ENCODE measurements at places on chromosomes 6 and 20.

DNA sequence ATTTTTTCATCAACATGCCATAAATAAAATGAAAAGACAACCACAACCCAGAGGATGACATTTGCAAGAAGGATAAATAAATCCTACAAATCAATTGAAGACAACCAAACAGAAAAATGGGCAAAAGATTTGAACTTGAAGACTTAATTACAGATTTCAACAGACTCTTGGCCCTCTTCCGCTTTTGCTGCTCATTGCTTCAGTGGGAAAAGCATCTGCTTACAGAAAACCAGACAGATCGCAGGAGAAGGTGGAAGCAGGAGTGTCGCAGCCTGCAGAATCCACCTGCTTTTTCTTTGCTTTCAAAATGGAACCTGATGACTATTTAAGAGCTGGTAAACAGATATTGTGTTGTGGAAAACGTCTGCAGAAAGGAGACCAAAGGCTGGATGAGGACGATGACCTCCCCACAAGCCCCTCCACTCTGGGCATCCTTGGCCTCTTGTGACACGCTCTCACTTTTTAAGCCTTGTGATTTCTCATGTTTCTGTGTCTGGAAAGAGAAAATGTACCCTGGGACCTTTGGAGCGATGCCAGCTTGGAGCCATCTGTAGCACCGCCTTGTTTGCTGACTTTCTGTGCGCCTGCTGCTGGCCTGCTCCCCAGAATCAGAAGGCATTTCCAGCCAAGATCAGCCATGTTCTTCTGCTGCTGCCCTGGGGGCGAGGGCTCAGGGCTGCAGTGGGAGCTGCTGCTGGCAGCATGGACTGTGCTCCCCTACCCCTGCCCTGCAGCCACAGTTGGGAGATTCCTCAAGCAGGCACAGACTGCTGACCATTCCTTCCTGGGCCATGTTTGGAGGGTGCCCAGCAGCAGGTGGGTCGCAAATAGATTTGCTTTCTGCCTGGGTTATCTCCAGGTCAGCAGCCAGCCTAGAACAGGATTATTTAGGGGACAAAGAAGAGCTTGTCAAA, 3.6 kb upstream of the CSTL1 start:
- peak; percentile 51 for DNase-seq

- DNase-seq, result no peak
Observed at GRCh38 chr20:46967646-46968045, 73.0 kb downstream of the EYA2 start.

GRCh38 chr20:63183422-63184146, 32.3 kb downstream of the YTHDF1 start:
- DNase-seq, result peak; percentile 17

DNA sequence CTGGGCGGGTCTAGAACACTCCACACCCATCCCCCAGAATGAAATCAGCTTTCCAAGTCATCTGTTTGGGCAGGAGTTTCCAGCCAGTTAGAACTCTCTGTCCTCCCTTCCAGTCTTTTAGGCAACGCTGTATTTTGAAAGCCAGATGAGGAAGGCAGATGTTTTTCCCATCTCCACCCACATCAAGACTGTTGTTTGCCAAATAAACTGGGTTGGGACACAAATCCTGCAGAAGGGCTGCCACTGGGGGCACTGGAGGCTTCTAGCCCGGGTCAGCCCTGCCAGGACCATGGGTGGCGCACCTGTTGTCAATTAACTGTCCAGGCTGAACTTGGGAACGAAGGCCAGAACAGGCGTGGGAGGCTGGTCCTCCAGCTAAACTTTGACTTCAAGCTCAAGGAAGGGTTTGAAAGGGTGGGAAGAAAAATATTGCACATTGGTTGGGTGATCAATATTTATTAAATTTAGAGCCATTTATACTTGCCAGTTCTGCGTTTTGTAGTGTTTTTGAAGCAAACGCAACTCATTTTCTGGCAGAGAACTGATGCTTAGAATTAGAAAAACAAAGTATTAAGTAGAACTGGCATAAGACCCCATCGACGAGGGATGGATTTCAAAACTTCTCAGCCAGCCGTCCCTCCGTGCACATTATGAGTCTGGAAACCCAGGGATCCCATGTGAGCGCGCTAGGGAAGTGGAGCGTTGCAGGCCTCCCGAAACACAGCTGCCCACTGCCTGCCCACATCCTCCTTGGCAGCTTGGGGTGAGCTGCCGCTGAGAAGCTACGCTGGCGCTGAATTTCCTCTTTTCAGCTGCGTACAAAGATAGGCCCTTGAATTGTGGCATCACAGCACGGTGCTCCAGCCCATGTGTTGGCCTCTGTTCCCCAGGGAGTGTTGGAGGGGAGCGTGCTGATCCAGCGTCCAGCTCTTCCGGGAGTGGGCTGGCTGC, 297.4 kb downstream of the QKI start:
- peak; percentile 45 for DNase-seq

- no peak for DNase-seq
Observed at GRCh38 chr6:43636308-43636659, 644 bp downstream of the MAD2L1BP start.

DNA sequence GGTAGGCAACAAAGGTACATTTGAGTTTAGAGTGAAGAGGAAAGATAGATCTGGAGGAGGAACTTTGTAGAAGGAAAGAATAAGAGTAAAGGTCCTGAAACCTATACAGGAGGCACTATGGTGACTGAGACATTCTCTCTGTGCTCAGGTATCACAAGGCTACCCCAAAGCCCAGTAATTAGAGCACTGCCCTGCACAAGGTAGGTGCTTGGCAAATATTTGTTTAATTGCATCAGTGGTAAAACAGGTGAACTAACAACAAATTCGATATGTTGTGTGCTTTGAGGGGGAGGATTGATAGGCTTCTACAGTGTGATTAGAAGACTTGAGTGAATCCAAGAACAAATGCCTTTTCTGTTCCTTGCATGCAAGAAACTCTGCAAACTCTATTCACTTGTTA, 6.8 kb upstream of the TSHZ2 start:
- no peak for DNase-seq

DNA sequence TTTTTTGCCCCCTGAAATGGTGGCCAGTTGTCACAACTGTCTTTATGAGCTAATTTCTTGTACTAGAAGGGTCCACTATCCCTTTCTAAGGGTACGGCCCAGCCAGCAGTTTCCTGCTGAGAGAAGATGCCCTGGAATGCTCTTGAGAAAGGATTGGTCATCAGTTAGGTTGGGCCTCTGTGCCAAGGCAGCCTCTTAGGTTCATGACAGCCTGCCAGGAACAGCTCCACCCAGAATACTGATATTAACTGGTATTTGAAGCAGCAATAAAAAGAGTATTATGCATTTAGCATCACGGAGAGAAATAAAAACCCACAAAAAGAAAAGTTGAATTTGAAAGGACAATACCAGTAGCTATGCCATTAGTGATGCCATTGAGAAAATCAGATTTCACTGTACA, 9.0 kb upstream of the HINT3 start:
- DNase-seq, result peak; percentile 44

DNA sequence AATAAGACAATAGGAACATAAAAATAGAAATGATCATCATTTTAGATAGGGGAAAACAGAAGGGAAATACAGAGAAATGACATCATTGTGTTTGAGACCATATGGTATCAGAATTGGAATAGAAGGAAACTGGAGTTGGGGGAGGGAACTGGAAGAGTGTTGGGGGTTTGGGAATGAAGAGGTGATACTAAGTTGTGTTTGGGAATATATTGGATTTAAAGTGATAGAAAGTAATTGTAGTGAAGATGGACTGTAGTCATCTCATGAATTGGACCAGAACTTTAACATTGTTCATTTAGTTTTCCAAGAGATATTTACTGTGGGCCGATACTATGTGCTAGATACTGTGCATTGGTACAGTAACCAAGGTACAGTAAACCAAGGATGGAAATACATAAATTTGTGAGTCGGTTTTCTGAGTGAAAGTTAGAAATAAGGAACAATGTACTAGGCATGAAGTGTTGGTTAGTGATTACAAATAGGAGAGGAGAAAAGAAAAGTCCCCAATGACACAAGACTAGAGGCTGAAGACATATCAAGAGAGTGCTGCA, 32.3 kb downstream of the KCNQ5 start:
- no peak for DNase-seq

- DNase-seq, result peak; percentile 55
Observed at GRCh38 chr6:35497571-35498421, 917 bp upstream of the TEAD3 start.

DNA sequence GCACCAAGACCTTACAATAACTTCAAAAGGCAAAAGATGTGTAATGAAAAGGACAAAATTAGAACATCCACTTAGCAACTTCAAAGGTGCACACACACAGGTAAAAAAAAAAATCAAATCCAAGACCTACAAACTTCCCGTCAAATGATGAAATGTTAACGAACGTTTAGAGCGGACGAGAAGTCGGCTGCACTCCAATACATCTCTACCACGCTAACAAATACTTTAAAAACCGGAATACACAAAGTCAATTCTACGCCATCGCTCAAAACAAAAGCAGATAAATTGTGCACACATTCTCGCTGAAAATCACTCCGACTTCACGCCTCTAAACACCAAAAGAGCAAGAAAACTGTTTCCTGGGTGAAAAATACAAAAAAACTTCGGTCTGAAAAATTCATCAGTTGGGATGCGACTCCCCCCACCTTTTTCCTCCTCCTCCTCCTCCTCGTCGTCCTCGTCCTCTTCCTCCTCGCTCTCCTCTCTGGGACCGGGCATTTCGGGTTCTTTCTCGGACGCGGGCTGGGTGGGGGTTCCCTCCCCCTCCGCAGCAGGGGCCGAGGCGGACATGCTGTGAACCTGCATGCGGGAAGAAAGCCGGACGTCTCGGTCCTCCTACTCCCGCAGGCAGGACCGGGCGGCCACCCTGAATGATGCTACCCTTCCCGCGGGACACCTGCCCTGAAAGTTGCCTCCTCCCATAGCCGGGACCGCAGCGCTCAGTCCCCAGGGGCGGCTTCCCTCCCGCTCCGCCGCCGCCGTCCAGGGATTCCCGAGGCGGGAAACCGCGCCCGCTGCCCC, 712 bp downstream of the DEK start:
- DNase-seq, result no peak

- DNase-seq, result no peak
Observed at GRCh38 chr20:41635158-41635557, 17.0 kb upstream of the CHD6 start.

DNA sequence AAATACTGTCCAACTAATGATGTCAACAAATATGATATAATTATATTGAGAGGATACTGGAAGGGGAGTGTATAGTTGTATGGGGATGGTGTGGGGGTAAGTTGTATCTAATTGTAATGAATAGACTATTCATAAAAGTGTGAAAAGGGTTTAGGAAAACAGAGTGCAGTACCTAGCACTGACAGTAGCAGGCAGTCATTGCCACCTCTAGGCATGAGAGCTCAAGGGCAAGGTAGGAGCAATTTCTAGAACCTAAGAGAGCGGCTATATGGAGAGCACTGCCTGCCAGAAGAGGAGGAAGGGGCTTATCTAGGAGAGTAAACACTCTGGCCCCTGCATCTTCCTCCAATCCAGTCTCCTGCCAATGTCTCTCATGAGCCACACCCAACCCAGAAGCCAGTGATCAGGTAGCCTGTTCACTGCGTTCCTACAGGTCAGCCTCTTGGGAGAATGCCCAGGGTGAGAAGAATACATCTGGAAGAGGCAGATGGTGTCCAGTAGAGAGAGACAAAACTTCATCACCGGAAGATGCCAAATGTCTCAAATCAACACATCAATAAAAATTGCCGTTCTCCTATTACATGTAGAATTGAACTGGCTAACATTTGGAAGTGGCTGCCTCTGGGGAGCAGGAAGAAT, 200.0 kb downstream of the LY86 start:
- peak; percentile 28 for DNase-seq

- DNase-seq, result peak; percentile 86
Observed at GRCh38 chr6:143223895-143224294, 163.2 kb downstream of the AIG1 start.

DNA sequence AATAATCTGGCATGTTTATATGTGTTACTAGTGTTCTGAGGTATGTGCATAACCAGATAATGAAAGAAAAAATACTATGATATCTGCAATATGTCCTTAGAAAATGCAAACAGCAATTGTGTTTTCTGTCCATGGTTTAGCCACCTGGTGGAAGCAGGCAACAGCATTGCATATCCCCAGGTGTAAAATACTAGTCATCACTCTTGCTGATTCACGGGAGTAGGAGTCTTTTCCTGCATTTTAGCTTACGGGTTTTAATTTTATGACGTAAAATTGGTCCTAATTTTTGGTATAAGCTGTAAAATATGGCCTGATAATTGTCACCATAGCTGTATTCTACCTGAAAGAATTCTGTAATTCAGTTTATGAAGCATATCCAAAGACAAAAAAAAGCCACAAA, 2.5 kb downstream of the RNF182 start:
- no peak for DNase-seq

- DNase-seq, result peak; percentile 16
Observed at GRCh38 chr6:142187209-142187608, 40.1 kb downstream of the VTA1 start.

DNA sequence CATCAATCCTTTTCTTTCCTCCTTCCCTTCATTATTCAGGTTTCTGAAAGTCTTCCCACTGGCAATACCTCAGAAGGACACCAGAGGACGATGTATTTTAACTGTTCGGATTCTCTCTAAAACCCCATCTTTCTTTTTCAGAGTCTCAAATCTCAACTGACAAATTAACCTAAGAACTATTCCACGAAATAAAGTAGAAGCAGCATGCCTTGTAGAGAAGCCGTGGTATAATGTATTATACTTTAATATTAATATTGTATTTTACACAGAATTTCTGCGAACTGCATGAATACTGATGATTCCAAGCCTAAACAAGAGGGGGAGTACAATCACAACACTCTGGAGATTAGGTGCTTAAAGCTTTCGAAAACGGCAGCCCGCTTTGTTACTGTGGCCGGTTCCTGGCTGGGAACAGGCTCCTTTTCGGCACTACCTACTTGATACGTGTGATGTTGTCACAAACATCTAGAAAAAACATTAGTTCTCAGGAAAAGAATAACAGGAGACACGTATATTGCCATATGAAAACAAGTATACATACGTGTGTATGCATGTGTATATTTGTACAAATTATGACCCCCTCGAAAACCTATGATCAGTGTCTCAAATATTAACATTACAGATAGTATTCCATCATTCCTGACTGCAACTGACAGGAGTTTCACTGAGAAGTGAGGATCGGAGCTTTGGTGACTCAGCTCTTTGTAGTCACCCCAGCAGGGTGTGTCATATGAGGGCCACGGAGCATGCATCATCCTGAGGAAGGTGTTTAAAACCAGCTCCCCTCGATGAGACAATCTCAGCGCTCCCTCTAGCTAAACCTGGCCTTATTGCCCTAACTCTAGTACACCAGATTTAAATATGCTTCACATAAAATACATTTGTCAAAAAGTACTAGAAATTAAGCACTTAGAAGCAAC, 319.7 kb upstream of the TCF21 start:
- DNase-seq, result no peak

- DNase-seq, result no peak
Observed at GRCh38 chr6:19443411-19443810, 393.8 kb upstream of the ID4 start.

DNA sequence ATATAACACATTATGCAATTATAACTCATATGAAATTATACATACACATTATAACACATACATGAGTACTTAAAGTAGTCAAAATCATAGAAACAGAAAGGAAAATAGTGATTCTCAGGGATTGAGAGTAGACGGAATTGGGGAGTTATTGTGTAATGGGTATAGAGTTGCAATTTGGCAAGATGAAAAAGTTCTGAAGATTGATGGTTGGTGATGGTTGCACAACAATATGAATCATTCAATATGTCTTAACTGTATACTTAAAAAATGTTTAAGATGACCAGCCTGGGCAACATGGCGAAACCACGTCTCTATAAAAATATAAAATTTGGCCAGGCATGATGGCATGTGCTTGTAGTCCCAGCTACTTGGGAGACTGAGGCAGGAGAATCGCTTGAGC, 372.7 kb downstream of the CDKAL1 start:
- DNase-seq, result no peak

All from mucosa of gallbladder (tissue), 1 donor.